Activated CD4-positive, alpha-beta memory T cell treated with anti-CD3 and anti-CD28 coated beads, Interleukin-2, amount 10 ng/mL, durations not matched to agents 7 days and 5 days (primary cell): ENCODE measurements at places on chromosomes 7 and 10.

- no peak for DNase-seq
- H3K27me3 ChIP-seq = peaks cover 4% of the 10 kb centered on the region
- H3K36me3 ChIP-seq = no peaks in the 10 kb centered on the region
These were observed 43.3 kb downstream of the POLR1F start for GRCh38 chr7:19665399-19666008.

DNA sequence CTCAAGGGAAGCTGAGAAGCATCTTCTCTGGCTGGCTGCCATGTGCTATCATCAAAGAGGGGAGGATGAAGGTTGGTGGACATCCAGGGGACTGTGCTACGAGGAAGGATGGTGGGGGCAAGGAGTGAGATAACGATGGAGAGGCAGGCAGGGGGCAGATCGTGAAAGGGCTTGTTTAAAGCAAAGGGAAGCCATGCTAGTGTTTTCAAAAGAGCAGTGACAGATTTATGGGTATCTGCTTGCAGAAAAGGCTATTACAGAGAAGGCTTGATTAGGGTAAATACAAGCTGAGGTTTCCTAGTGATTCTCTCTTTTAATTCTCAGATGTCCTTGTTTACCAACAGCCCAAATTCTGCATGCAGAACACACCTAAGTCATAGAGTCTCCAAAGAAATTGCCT, 88.9 kb upstream of the MKX start:
- no peak overlapping the region for H3K27ac ChIP-seq
- no peak for DNase-seq
- H3K36me3 ChIP-seq = no peaks in the 10 kb centered on the region

GRCh38 chr7:42432644-42433043, 195.6 kb upstream of the GLI3 start:
- no peak overlapping the region for H3K27ac ChIP-seq
- no peak for DNase-seq
- no peaks in the 10 kb centered on the region for H3K4me1 ChIP-seq
- H3K27me3 ChIP-seq = no peaks in the 10 kb centered on the region
- no peaks in the 10 kb centered on the region for H3K36me3 ChIP-seq

GRCh38 chr10:100341953-100342626, 4.9 kb upstream of the SCD start:
- peaks cover 2% of the 10 kb centered on the region for H3K27me3 ChIP-seq
- no peaks in the 10 kb centered on the region for H3K36me3 ChIP-seq
- H3K4me1 ChIP-seq = peaks cover 30% of the 10 kb centered on the region
- no peak overlapping the region for H3K4me3 ChIP-seq
- no peak overlapping the region for H3K27ac ChIP-seq

DNA sequence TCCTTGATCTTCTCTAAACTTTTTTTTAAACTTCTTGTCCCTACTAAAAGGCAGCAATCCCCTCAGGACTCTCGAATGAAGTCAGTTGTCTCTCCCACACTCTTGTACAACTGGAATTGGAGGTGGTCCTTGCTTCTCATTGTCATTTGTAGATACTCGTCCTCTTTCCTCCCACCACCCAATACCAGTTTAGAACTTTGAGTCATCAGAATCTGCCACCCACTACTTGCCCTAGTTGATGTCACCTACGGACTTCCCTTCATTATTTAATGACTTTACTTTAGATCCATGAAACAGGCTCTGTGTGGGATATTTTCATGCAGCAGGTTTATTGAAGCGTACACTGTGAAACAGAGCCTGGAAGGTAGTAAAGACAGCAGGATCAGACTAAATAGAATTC, 28.6 kb upstream of the LHFPL3 start:
- H3K4me3 ChIP-seq = no peak overlapping the region
- no peak for DNase-seq
- H3K36me3 ChIP-seq = no peaks in the 10 kb centered on the region
- no peaks in the 10 kb centered on the region for H3K27me3 ChIP-seq
- H3K27ac ChIP-seq = no peak overlapping the region

DNA sequence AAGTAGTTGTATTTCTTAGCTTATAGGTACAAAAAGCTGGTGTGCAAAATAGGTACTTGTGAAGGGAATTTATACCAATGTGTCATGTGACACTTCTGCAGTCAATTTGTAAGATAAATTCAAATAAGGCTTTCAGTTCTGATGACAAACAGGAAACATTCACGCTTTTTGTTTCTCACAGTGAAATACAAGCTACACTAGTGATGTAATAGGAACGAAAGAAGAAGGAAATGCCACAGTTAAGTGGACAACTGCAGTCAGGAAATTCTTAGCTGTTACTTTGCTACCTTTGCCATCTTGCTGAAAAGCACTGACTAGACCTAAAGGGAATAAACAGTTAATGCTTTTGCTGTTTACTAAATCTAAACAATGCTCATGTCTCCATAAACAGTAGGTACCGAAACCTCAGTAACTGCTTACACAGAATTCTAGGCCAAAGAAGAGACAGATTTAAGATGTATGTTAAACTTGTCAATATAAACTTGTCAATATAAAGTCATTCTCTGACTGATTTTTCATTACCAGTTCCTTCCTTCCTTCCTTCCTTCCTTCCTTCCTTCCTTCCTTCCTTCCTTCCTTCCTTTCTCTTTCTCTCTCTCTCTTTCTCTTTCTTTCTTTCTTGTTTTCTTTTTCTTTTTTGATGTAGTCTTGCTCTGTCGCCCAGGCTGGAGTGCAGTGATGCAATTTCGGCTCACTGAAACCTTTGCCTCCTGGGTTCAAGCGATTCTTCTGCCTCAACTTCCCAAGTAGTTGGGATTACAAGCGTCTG, 10.1 kb downstream of the OTUD1 start:
- H3K4me3 ChIP-seq = no peak overlapping the region
- H3K4me1 ChIP-seq = peaks cover 36% of the 10 kb centered on the region
- no peaks in the 10 kb centered on the region for H3K27me3 ChIP-seq
- H3K36me3 ChIP-seq = peaks cover 12% of the 10 kb centered on the region
- no peak for DNase-seq

GRCh38 chr7:103048833-103049232, 25.8 kb downstream of the FBXL13 start:
- no peak overlapping the region for H3K27ac ChIP-seq
- no peaks in the 10 kb centered on the region for H3K27me3 ChIP-seq
- H3K4me3 ChIP-seq = no peak overlapping the region
- peaks cover 5% of the 10 kb centered on the region for H3K36me3 ChIP-seq
- no peak for DNase-seq

DNA sequence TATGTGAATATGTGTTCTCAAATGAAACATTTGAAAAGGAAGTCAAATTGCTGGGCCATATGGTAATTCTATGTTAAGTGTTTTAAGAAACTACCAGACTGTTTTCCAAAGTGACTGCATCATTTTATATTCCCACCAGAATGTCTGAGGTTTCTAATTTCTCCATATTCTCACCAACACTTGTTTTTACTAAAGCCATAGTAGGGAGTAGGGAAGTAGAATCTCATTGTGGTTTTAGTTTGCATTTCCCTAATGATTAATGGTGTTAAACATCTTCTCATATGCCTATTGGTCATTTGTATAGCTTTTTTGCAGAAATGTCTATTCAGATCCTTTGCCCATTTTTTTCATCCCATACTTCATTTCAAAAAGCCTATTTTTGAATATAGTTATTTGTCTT, 9.1 kb upstream of the SEMA4G start:
- no peak overlapping the region for H3K27ac ChIP-seq
- no peak overlapping the region for H3K4me3 ChIP-seq
- peaks cover 46% of the 10 kb centered on the region for H3K36me3 ChIP-seq
- peaks cover 7% of the 10 kb centered on the region for H3K4me1 ChIP-seq
- no peak for DNase-seq

GRCh38 chr7:17677408-17677807, 262.9 kb downstream of the SNX13 start:
- H3K27ac ChIP-seq = no peak overlapping the region
- H3K36me3 ChIP-seq = no peaks in the 10 kb centered on the region
- no peaks in the 10 kb centered on the region for H3K4me1 ChIP-seq
- no peak overlapping the region for H3K4me3 ChIP-seq

DNA sequence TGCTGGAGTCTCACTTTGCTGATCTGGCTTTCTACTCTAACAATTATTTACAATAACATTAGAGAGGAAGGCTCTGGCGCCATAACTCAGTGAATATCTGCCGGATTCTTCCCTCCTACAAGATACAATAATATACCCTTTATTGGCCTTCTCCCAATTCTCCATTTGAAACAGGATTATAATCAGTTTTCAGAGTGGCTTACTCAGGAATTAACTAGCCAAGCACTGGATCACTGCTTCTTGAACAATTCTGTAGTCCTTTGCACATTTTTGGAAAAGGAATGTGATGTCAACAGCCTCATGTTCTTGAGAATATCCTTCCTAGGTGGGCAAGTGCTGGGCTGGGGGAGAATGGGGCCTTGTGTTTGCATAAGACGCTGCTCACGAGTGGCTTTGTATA, 125.9 kb downstream of the HIPK2 start:
- no peak for DNase-seq
- H3K36me3 ChIP-seq = peaks cover 7% of the 10 kb centered on the region
- H3K27me3 ChIP-seq = no peaks in the 10 kb centered on the region
- H3K4me1 ChIP-seq = peaks cover 28% of the 10 kb centered on the region
- no peak overlapping the region for H3K4me3 ChIP-seq

DNA sequence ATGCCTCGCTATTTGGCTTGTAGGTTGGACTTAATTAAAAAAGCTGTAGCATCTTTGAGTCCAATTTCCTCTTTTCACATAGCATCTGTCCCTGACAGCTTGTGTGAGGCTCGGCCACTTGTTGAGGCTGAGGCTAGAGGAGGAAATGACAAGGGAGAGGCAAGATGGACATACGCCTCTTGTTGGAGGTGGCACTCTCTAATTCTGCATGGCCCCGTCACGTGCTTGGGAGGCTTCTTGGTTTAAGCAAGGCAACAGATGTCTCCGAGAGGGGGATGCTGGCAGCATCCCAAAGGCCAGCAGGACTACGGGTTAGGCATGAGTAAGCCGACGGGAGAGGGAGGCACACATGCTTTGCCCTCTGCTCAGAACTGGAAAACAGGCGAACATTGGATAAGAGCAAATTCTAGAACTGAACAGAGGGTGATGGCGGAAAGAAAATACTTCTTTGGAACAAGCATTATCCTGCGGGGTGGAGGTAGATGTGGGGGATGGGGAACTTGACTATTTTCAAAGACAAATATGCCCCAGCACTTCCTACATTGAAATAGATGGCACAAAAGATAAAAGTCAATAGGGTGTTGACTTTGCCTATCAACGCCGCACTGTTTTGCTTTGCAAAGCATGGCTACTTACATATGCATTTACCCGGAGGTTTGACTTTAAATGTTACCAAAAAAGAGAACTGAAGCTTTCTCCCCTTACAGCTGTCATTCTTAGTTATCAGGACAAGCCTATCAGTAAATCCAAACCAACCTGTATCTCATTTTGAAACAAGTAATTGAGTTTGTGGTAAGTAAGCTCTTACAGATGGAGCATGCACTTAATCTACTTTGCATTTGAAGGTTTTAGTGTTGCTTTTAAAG, 94.8 kb downstream of the CHN2 start:
- no peaks in the 10 kb centered on the region for H3K36me3 ChIP-seq
- no peak overlapping the region for H3K4me3 ChIP-seq
- no peak overlapping the region for H3K27ac ChIP-seq
- H3K4me1 ChIP-seq = peaks cover 41% of the 10 kb centered on the region
